Occipital lobe (tissue), 3 donors: ENCODE measurements at places on chromosomes 11 and 22.
A peak's percentile ranks its signal among the peaks of the same experiment; 100 is the strongest.

GRCh38 chr22:25853078-25853477 lies 111.1 kb downstream of the MYO18B start:
- no peak for DNase-seq

DNA sequence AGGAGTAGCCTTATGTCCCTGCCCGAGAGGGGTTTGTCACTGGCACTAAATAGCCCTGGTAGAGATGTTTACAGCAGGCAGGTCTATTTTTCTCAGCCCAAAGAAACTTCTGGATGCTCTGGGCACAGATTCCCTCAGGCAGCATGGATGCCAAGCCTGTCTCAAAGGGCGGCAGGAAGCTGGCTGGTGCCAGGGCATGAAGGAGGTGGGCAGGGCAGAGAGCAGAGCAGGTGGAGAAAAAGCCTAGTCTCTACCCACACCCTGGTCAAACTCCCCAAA lies 4.1 kb upstream of the GAS2L1 start:
- no peak for DNase-seq

GRCh38 chr22:23137905-23138561 lies 3.8 kb downstream of the RSPH14 start:
- DNase-seq, result no peak

GRCh38 chr11:3994030-3994640 lies 100.5 kb upstream of the RRM1 start:
- DNase-seq, result no peak

GRCh38 chr11:23336961-23337360 lies 476.7 kb upstream of the CCDC179 start:
- no peak for DNase-seq

GRCh38 chr11:95715777-95716241 lies 73.8 kb downstream of the FAM76B start:
- peak; percentile 63 for DNase-seq

DNA sequence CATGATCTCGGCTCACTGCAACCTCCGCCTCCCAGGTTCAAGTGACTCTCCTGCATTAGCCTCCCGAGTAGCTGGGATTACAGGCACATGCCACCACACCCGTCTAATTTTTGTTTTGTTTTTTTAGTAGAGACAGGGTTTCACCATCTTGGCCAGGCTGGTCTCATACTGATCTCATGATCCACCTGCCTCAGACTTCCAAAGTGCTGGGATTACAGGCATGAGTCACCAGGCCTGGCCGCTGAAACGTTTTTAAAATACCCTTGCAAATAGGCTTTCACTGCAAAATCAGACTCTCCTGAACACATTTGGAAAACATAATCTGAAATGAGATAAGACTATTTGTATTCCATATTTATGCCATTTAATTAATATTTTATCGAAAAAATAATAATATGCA lies 826.1 kb upstream of the CNTN5 start:
- no peak for DNase-seq

GRCh38 chr22:23402275-23403151 lies 177.6 kb downstream of the IGLL1 start:
- no peak for DNase-seq
